Activated CD4-positive, alpha-beta T cell treated with anti-CD3 and anti-CD28 coated beads, Interleukin-2, amount 10 ng/mL, durations not matched to agents 7 days and 5 days (primary cell): ENCODE measurements at places on chromosomes 16 and 17.

- no peak for DNase-seq
Measured at GRCh38 chr16:75101635-75102034, 14.9 kb downstream of the LDHD start.

DNA sequence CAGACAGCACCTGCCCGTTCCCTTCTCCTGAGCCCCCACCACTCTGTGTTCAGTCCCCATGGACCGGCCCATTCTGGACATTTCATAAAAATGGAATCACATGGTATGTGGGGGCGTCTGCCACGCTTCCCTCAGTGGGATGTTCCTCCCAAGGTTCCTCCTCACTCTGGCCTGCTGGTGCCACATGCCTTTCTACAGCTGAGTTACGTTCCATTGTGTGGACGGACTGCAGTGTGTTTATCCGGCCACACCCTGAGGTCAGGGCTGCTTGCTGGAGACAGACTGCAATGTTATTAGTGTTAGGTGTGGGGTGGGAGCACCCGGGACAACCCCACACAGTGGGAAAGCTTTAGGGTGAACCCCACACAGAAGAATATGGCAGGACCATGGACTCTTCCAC is 5.9 kb upstream of the AATK start:
- DNase-seq: no peak

DNA sequence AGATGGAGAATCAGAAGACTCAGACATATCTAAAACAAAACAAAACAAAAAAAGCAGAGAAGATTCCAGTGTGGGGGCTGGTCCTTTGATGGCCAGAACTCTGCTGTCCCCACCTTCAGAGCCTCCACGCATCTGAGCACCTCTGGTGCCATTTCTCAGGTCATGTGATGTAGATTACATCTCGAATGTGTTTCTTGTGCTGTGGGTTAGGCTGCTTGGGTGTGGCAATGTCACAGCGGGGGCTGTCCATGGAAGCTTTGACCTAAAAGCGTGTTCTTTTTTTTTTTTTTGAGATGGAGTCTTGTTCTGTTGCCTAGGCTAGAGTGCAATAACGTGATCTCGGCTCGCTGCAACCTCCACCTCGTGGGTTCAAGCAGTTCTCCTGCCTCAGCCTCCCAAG is 51.2 kb downstream of the PLD6 start:
- peak; percentile 26 for DNase-seq

GRCh38 chr17:2264067-2264860 is 39.3 kb downstream of the SMG6 start:
- no peak for DNase-seq

- DNase-seq: no peak
Measured at GRCh38 chr16:20971401-20971800, 70.8 kb downstream of the LYRM1 start.

DNA sequence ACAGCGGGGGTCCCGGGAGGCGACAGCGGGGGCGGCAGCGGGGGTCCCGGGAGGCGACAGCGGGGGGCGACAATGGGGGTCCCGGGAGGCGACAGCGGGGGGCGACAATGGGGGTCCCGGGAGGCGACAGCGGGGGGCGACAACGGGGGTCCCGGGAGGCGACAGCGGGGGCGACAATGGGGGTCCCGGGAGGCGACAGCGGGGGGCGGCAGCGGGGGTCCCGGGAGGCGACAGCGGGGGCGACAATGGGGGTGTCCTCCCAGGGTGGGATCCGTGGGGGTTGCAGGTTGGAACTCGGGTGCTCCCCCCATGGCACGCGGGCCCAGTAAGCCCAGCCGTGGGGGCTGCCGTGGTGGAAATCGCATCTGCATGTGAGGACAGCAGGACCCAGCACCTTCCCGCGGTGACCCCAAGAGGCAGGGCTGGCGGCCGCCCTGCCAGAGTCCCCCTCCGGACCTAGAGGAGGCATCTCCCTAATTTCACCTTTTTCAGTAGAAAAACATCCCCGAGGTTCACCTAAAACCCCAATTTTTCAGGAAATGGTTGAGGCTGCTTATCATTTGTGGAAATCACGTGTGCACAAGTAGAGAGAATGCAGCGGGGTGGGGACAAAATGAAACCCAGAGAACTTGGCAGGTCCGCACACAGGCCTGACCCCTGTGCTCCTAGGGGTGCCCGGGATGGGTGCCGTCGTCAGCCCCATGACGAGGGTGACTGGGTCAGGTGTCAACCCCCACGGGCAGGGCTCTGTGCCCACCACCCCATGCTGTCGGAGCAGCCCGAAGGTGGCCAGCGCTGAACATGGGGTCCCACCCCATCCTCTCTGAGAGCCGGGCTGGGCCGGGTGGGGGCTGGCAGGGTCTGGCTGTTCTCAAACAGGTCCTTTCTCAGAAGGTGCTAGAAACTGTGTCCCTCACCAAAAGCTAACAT is 10.5 kb upstream of the METRNL start:
- DNase-seq: no peak

GRCh38 chr17:80372456-80372855 is 42.5 kb upstream of the ENDOV start:
- no peak for DNase-seq

- no peak for DNase-seq
Measured at GRCh38 chr16:67767953-67768352, 38.4 kb downstream of the RANBP10 start.

DNA sequence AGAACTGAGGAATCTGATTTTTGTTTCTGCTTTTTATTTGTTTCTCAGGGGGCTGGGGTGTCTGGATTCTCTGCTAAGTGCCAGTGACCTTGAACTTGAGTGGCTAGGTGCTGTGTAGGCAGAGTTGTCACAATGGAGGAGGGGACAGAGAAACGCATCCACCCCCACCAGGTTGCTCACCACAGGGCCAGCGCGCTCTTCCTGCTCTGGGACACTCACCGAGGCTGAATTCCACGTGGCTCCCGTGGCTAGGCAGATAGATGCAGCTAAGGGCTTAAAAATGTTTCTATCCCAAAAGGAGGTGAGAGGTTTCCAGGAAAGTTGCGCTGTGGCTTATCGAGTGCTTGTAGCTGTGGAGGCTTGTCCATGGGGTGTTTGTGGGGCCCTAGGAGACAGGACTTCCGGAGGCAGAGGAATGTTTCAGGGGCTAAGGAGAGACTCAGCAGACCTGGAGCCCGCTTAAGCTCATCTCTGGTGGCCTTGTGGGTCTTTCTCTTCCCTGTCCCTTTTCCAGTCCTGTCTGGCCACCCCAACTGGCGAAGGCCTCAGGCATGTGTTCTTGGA is 36.8 kb downstream of the ADCY7 start:
- no peak for DNase-seq

DNA sequence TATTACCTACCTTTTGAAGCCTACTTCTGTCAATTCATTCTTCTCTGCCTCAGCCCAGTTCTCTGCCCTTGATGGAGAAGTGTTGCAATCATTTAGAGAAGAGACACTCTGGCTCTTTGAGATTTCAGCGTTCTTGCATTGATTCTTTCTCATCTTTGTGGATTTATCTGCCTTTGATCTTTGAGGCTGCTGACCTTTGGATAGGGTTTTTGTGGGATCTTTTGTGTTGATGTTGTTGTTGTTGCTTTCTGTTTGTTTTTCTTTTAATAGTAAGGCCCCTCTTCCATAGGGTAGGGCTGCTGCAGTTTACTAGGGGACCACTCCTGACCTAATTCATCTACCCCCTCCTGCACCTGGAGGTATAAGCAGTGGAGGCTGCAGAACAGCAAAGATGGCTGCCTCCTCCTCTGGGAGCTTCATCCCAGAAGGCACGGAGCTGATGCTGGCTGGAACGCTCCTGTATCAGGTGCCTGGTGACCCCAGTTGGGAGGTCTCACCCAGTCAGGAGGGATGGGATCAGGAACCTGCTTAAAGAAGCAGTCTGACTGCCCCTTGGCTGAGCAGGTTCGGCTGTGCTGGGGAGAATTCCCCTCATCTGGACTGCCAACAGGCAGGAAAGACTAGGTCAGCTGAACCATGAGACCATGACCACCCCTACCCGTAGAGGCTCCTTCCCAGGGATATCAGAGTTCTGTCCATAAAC is 28.0 kb downstream of the NFATC3 start:
- DNase-seq: no peak

- DNase-seq: no peak
Measured at GRCh38 chr16:57043248-57043647, 49.1 kb upstream of the CPNE2 start.

GRCh38 chr17:15106540-15106939 is 158.6 kb downstream of the PMP22 start:
- no peak for DNase-seq

DNA sequence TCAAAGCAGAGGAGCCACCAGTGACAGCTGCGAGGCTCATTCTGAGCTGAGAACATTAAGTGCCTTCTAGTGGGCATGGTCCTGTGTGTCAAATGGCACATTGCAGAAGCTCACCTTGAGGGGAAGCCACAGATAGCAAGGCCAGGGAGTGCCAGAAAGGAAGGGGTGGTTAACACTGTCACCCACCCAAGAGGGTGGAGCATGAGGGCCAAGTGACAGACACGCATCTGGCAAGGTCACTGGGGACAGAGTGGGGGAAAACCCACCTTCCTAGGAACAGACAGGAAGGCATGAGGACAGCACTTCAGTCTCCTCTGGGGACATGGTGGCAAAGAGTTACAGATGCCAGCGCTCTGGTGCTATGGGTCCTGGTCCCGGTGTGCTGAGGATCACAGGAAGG is 22.1 kb downstream of the NUBP1 start:
- no peak for DNase-seq
